HepG2 (cell line): ENCODE measurements at places on chromosomes 1 and 21.

DNA sequence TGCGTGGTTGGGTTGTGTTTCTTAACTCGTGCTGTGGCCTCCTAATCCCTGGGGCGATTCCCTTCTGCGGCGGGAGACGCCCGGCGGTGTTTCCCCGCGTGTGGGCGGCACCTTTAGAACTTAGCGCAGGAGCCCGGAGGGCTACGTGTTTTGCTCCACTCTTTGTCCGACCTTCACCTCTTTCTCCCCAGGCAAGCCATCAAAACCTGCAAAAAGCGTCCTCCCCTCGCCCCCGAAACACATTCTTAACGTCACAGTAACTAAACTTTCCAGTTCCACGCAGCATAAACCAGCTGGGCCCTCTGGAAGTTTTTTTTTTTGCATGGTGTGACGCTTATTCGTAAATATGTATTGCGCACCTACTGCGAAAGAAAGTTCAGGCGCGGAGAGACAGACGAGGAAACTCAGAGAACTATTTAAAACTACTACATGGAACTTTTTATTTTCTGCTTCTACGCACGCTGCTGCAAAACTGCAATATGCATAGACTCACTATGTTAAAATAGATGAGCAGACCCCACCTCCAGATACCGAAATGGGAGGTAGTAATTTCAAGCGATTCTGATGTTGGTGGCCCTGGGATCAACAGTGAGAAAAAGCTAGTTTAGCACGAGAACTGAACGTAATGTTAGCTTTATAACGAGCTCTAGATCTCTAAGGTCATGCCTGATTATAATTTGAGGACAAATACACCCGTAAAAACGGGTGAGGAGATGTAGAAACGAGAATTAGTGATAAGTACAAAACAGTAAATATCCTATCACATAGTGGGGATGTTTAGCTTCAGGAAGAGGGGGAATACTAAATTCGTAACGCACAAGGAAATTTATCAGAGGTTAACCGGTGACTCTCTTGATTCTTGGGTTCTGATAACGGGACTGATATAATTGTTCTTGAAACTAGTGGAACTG, 920 bp downstream of the MTR start:
- peak; percentile 23 for DNase-seq

GRCh38 chr1:84776639-84777038, 86.4 kb upstream of the SSX2IP start:
- DNase-seq: no peak

DNA sequence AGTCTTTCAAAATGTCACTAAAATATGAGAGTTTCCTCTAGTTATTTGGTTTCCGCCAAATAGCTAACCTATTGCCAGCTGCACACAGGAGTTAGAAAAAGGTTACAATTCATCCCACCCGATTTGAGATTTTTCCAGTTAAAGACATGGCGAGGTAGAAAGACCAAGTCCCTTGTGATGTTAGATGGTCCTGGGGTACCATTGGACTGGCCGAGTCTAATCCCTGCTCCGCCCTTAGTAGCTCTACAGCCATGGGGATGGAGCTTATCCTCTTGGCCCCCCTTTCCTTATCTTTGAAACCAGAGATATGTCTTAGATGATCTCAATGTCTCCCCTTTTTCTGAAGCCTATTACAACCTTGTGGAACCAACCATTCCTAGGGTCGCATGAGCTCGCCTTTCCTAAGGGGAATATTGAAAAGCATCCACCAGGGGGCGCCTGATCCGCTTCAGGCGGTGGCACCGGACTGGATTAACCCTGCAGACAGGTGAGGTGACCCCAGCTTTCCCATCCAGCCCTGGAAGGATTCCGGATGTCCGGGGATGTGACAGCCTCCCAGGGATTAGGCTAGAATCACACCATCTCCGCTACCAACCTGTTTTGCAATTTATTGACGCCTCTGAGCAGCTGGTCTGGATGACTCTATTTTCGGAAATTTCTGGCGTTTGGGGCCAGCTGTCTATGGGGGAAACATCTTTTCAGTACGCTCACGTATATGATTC, 68.3 kb upstream of the SIM2 start:
- peak; percentile 48 for DNase-seq

GRCh38 chr1:218886101-218886871, 287.4 kb upstream of the LYPLAL1 start:
- DNase-seq: no peak

DNA sequence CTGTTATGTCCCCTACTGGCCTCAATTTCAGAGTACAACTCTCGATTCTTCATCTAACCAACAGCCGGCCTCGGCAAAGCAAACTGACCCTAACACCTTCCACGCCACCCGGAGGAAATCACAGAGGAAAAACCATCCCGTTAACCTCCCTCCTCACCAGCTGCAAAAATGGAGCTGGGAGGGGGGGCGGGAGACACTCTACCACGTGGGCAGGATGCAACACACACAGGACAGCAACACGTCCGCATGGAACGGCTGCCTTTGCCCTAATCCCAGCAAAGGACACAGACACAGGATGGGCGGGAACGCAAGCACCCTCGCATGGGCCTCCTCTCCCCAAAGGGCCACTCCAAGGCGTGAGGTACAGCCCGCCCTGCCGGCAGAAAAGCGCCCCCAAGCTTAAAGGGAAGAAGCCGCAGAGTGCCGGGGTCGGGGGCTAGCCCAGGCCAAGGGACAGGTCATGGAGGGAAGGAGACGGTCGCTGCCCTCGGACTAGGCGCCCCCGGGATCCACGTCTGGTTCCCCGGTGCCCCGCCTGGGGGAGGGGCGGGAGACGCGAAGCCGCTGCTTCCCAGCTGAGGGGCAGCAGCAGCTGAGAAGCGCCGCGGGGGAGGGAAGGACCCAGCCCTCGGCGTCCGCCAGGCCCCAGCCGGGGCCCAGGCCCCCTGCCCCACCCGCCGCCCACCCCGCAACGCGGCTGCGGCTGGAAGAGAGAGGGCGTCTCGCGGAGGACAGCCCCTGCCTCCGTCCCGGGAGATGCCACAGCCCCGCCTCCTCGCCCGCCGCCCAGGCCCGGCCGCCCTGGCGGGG, 590 bp downstream of the FOXJ3 start:
- peak; percentile 65 for DNase-seq

DNA sequence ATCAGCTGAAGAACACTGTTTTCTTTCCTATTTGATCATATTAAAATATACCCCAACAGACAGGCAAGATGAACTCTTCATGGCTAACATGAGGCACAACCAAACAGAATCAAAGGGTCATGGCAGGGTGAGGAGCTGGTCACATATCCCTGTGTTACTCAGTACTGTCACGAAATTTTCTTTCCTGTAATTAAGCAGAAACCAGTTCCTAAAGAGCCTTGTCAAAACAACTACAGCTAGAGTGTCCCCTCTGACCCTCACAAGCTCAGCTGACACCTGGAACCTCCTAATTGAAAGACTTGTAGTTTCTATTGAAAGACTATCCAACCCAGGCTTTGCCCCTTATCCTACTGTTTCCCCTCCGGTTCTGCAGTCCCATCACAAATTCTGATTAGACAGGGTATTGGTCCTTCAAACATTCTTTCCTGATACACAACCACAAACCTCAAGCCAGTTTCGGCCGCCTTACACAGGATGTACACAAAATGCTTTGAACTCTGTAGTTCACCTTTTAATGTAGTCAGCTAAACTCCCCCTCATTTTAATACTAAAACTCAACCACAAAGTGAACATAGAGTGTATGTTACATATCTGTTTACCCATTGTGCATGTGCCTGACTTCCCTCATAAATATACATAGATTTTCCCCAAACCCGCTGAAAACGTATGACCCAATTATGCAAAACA, 651.9 kb downstream of the MRPL39 start:
- DNase-seq: no peak
